ENCODE measurements at places on chromosomes 2 and 18.

DNA sequence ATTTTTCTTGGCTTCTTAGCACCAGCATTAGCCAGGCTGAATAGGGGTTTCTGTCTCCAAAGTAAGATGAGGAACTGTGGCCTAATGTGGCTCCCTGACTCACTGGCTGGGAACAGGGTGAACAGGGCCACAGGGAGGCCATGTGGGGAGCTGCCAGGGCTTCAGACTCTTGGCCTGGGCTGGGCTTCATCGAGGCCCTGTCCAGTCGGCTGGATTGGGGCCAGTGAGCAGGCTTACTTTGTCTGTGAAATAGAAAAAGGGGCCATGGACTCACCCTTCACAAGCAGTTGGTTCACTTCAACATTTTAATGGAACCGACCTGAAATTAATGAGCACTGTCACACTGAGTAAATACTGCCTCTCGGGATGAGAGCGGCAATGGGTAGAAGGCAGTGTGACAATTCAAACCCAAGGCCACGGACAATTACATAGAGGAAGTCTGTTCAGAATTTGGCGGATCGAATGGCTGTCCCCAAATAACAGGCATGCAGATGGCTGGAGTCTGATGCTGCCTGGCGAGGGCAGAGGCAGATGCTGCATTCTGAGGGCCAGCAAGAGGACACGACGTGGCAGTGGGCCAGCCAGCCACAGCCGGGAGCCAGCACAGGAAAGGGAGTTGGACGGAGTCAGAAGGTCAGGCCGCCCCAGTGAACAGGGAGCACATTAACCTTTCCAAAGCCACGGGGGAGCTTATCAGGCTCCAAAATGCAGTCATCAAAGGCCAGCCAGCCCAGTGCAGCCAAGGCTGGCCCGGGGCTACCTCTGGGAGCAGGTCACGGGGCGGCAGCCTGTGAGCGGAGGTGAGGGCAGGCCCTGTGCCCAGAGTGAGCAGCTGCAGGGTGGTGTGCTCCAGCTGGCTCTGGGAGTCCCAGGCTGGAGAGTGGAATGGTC is 146.6 kb upstream of the REV1 start:
- H3K4me3 ChIP-seq = no peak overlapping the region
- DNase-seq = peak; percentile 47
- H3K27ac ChIP-seq = no peak overlapping the region

- no peak for DNase-seq
- no peak overlapping the region for H3K4me3 ChIP-seq
- peaks cover 11% of the 10 kb centered on the region for H3K27me3 ChIP-seq
- H3K27ac ChIP-seq = no peak overlapping the region
- H3K4me1 ChIP-seq = peaks cover 13% of the 10 kb centered on the region
These were observed 151.7 kb upstream of the POU3F3 start for GRCh38 chr2:104702031-104702850.

DNA sequence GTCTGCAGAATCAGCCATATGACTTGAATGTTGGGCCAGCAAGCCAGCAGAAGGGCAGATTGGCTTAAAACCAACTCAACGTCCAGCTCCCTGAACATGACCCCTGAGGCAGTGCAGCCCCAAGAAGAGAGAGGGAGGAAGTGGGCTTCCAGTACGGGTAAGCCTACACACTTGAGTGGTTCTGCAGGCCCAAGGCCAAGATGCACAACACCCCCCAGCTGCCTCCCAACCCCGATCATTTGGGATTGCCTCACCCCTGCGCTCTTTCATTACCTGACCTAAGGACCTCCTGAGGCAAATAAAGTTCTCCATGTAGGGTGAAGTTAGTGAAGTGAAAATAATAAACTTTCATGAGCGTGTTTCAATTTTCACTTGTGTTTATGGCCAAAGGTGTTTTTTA is 536.0 kb downstream of the TNS1 start:
- DNase-seq = no peak
- no peaks in the 10 kb centered on the region for H3K27me3 ChIP-seq
- no peak overlapping the region for H3K27ac ChIP-seq
- H3K36me3 ChIP-seq = no peaks in the 10 kb centered on the region
- H3K4me3 ChIP-seq = no peak overlapping the region

DNA sequence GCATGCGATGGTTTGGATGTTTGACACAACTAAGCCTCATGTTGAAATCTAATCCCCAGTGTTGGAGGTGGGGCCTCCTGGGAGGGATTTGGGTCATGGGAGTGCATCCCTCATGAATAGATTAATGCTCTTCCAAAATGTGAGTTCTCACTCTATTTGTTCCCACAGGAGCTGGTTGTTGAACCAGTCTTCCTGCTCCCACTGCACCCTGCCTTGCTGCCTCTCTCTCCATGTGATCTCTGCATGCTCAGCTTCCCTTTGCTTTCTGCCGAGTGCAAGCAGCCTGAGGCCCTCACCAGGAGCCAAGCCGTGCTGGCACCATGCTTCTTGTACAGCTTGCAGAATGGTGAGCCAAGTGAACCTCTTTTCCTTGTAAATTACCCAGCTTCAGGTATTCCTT is 206.8 kb downstream of the VAPA start:
- no peaks in the 10 kb centered on the region for H3K27me3 ChIP-seq
- H3K36me3 ChIP-seq = no peaks in the 10 kb centered on the region
- H3K4me3 ChIP-seq = no peak overlapping the region
- no peak for DNase-seq
- peaks cover 21% of the 10 kb centered on the region for H3K4me1 ChIP-seq

DNA sequence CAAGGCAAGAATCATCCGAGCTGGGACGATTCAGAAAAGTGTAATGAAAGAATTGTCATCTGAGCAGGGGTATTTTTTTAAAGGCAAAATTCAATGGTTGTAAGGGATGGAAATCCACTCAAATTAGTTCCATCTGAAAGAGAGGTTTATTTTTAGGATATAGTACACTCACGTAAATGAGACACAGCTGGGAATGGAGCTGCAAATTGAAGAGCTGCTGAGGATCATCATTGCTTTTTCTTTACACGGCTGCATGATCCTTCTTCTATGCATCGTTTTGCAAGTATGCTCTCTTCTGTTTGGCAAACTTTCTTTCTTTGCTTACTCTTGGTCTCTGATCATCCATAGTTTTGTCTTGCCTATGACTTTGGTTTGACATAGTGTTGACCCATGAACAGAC is 27.4 kb upstream of the CUL3 start:
- DNase-seq = no peak
- no peak overlapping the region for H3K4me3 ChIP-seq
- no peak overlapping the region for H3K27ac ChIP-seq
- no peaks in the 10 kb centered on the region for H3K4me1 ChIP-seq
- H3K27me3 ChIP-seq = no peaks in the 10 kb centered on the region

DNA sequence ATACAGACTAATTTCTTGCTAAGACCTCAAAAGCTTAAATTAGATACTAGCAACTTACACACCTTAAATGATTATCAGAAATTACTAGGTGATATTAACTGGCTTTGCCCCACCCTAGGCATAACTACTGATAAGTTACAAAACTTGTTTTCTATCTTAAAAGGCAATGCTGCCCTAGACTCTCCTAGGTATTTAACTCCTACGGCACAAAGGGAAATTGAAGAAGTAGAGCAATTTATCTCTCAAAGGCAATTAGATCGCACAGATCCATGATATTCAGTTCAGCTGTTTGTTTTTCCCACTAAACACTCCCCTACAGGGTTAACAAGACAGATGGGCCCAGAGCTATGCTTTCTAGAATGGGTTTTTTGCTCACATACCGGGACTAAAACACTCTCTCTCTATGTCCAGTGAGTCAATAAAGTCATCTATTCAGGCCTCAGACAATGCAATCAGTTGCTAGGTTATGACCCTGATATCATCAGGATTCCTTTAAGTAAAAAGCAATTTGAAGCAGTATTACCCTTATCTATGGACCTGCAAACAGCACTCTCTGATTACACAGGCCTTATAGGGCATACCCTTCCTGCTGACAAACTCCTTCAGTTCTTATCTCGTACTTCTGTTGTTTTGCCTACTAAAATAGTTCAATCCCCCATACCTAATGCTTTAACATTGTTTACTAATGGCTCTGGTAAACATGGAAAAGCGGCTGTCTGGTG is 14.3 kb downstream of the MAP3K2 start:
- DNase-seq = no peak
- no peak overlapping the region for H3K4me3 ChIP-seq
- no peaks in the 10 kb centered on the region for H3K36me3 ChIP-seq
- no peak overlapping the region for H3K27ac ChIP-seq

GRCh38 chr2:227973241-227973640 is 101.8 kb downstream of the DAW1 start:
- H3K27ac ChIP-seq = no peak overlapping the region
- H3K36me3 ChIP-seq = no peaks in the 10 kb centered on the region
- DNase-seq = no peak

DNA sequence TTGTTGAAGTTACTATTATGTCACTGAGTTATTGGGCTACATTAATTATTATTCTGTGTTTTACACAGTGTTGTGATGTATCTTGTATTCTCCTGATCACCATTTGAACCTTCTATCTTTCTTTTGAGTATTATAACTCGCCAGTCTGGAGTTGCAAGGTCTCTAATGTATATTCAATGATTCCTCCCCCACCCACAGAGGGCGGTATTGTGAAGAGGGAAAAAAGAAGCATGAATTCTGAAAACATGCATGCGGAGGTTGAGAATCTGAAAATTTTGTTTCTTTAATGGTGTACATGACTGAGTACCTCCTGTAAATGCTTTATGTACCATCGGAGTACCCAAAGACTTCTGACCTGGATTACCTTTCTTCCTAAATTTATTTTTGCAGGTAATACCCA is 266.6 kb downstream of the NR4A2 start:
- no peak for DNase-seq
- no peaks in the 10 kb centered on the region for H3K27me3 ChIP-seq
- H3K4me3 ChIP-seq = no peak overlapping the region
- no peaks in the 10 kb centered on the region for H3K36me3 ChIP-seq
- H3K4me1 ChIP-seq = no peaks in the 10 kb centered on the region

DNA sequence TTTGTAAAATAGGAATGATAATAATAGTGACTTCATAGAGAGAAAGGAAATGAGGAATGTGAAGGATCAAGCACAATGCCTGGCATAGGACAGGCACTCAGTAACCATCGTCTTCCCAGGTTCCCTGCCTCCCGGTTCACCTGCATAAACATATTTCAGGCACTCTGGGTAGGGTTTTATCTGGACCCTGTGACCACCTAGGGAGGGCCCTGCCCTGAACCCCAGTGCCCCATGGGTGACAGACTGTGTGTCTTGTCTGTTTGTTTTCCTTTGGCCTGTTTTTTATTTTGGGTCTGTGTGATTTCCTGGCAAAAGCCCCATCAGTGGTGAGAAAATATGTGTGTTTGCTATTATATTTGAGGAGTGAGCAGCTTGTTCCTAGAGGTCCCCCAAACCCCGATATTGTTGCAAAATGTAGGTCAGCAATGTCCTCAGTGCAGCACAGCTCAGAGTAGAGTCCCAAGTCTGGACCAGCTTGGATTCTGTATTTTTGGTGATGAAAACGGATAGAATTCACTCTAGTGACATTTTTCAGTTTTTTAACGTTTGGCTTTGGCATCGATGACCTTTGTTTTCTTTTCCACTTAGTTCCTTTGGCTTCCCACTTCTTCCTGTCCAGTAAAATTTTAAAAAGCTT is 9.6 kb upstream of the NT5C1B start:
- no peak overlapping the region for H3K4me3 ChIP-seq
- no peak overlapping the region for H3K27ac ChIP-seq
- no peaks in the 10 kb centered on the region for H3K27me3 ChIP-seq

DNA sequence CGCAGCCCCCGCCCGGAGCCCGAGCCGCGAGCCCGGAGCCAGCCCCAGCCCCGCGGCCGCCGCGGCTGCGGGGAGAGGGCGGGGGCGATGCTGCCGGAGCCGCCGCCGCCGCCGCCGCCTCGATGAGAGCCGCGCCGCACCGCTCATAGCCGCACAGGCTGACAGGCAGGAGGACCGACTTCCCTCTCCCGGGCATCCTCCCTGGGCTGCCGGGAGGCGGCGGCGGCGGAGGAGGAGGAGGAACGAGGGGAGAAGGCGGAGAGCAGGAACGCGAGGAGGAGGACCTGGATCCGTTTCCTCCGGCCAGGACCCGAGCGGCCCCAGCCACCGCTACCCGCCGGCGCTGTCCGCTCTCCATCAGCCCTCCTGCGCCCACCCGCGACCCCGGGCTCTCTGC is 370 bp downstream of the KLHL29 start:
- H3K36me3 ChIP-seq = no peaks in the 10 kb centered on the region
- H3K27ac ChIP-seq = no peak overlapping the region
- H3K27me3 ChIP-seq = peaks cover 32% of the 10 kb centered on the region
- peak; percentile 16 for DNase-seq

DNA sequence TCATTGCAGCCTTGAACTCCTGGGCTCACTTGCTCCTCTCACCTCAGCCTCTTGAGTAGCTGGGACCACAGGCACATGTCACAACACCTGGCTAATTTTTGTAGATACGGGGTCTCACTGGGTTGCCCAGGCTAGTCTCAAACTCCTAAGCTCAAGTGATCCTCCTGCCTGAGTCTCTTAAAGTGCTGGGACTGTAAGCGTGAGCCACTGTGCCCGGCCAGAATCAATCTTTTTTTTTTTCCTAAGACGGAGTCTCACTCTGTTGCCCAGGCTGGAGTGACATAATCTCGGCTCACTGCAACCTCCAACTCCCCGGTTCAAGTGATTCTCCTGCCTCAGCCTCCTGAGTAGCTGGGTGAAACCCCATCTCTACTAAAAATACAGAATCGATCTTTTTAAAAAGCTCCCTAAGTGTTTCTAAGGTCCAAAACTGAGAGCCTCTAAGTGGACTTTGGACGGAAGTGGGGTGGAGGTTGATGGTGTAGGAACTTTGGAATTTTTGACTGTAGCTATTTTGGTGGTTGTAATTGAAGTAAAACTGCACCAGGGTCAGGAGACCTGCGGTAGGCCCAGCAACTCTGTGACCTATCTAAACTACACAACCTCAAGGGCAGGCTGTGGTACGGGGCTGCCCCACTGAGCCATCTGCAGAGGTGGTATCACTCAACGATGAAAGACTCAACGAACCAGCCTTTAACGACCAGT is 82.9 kb downstream of the POLR1A start:
- H3K4me3 ChIP-seq = no peak overlapping the region
- H3K36me3 ChIP-seq = peaks cover 9% of the 10 kb centered on the region
- no peak for DNase-seq
- peaks cover 4% of the 10 kb centered on the region for H3K27me3 ChIP-seq
- no peak overlapping the region for H3K27ac ChIP-seq

- no peak for DNase-seq
- no peak overlapping the region for H3K27ac ChIP-seq
- H3K36me3 ChIP-seq = no peaks in the 10 kb centered on the region
- H3K27me3 ChIP-seq = no peaks in the 10 kb centered on the region
- no peak overlapping the region for H3K4me3 ChIP-seq
- no peaks in the 10 kb centered on the region for H3K4me1 ChIP-seq
These were observed 353.6 kb downstream of the ARHGAP15 start for GRCh38 chr2:143482771-143483170.

- H3K36me3 ChIP-seq = no peaks in the 10 kb centered on the region
- H3K27ac ChIP-seq = no peak overlapping the region
- H3K4me3 ChIP-seq = no peak overlapping the region
- peaks cover 27% of the 10 kb centered on the region for H3K4me1 ChIP-seq
- no peak for DNase-seq
- peaks cover 85% of the 10 kb centered on the region for H3K27me3 ChIP-seq
These were observed 15.3 kb downstream of the WNT10A start for GRCh38 chr2:218895759-218896500.

- peaks cover 32% of the 10 kb centered on the region for H3K4me1 ChIP-seq
- DNase-seq = peak; percentile 94
- no peak overlapping the region for H3K4me3 ChIP-seq
- H3K27me3 ChIP-seq = no peaks in the 10 kb centered on the region
- no peaks in the 10 kb centered on the region for H3K36me3 ChIP-seq
These were observed 94.1 kb upstream of the THOC1 start for GRCh38 chr18:361941-362310.

- no peaks in the 10 kb centered on the region for H3K36me3 ChIP-seq
- H3K27me3 ChIP-seq = no peaks in the 10 kb centered on the region
- DNase-seq = no peak
- no peak overlapping the region for H3K27ac ChIP-seq
- H3K4me1 ChIP-seq = peaks cover 34% of the 10 kb centered on the region
- H3K4me3 ChIP-seq = no peak overlapping the region
These were observed 41.2 kb upstream of the ATG16L1 start for GRCh38 chr2:233210281-233210680.

Measured in astrocyte (in vitro differentiated cells and primary cell).